Activated naive CD4-positive, alpha-beta T cell (primary cell): ENCODE measurements at places on chromosomes 5 and 9.

DNA sequence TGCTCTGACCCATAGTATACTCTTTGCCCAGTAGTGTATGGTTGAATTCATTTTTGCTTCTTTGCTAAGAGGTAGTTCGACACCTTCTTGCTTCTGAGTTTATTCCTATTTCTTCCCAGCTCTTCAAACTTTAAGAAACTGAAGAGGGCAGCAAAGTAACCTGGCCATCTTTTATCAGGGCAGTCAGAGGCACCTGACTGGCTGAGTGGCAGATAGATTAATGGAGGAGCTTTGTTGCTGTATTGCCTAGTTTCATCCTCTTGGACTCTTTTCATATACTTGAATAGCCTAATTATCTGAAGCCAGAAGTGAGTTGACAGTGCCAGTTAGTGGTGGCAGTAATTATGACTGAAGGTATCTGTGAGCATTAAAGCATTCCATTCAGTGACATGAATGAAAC is 82.5 kb downstream of the UHRF2 start:
- DNase-seq = no peak

DNA sequence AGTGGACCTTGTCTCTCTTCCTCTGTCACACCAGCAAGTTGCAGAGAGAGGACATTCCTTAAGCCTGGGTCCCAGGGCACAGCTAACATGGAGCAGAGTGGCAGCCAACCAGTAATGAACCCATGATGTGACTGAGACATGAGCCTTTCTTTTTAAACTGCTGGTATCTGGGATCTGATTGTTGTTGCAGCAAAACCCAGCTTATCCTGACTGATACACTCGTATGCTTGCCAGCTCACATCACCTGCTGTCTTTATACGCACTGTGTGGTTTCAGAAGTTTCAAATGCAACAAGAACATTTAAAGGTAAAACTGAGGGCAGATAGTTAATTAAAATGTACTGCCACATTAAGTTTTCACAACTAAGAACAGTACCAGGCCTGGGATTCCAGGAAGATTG is 97.1 kb downstream of the HSD17B3 start:
- no peak for DNase-seq

DNA sequence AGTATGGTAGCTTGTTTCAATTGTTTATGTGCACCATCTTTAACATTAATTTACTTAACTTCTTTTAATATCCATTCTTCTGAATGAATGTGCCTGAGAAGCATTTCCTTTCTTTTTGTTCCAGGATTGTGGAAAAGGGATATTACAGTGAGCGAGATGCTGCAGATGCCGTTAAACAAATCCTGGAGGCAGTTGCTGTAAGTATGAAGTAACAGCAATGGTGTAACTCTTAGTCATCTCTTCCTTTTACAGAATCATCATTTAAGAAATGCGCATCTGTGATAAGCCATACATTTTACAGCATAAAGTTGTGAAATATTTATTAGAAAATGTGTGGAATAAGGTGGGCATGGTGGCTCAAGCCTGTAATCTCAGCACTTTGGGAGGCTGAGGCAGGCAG is 117.7 kb downstream of the STARD4 start:
- DNase-seq = no peak

- no peak for DNase-seq
These were observed 364.6 kb downstream of the DMRT2 start for GRCh38 chr9:1414711-1415131.
